ENCODE measurements at places on chromosomes 4 and X. TPM values are rescaled to one million over a fixed set of nuclear protein-coding genes. Genes with fewer than 3 reads are reported as not detected.
A peak's percentile ranks its signal among the peaks of the same experiment; 100 is the strongest.

- no peak for DNase-seq
Measured at GRCh38 chrX:53305219-53305995, 24.0 kb upstream of the IQSEC2 start.

DNA sequence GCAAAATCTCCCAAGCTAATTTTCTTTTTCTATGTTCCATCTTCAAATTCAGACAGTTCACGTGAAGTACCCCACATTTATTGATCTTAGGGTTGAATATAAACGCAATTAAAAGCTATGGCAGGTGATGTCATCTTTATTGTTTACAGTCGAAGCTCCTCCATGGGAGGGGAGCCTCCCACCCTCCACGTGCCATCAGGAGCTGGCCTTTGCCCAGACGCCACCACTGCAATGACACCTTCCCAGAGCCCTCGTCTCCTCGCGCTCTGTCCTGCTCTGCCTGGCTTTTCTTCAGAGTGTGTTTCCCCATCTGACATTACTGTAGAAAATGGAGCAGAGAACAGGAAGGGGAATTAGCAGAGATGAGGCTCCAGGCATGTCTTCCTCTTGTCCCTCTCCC is 18.8 kb upstream of the CYP4V2 start:
- DNase-seq, result no peak

DNA sequence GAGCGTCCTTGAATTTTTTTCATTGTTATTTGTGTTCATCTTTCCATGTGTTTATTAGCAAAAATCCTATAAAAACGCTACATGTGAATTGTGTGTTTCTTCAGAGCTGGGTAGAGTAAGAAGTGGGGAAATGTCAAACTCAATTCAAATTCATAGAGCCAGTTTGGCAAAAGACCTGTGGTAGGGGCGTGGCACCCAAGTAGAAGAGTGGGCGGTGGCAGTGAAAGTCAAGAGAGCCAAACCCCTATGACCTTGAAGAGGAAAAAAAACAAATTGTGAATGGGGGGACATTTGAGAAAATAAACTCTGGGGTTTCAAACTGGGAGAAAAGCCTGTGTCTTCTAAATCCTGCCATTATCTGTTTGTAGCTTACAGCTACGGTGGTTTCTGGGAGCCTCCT is 4.4 kb upstream of the FOXO4 start:
- no peak for DNase-seq

DNA sequence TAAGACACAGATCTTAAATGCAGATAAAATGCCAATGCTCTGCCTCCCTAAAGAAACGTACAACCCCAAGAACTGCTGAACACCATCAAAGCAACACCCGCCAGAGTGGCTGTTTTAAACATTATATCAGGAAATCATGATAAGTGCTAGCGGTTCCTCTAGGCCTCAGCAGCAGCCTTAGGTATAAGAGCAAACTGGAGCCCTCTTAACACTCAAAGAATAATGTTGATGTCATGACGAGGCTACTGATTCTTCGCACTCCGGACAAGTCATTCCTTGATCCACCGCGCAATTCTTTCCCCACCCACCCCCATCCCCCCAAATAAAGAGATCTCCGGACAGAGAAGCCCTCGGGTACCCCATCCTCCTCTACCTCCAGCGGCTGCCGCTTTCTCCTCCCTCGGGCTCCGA is 507 bp downstream of the LIN54 start:
- peak; percentile 40 for DNase-seq

- no peak for DNase-seq
Measured at GRCh38 chr4:6984612-6985425, 58.4 kb upstream of the TADA2B start.

GRCh38 chr4:173281406-173282255 is 52.5 kb downstream of the HMGB2 start:
- no peak for DNase-seq

FGFBP2 gene
- 13.0 TPM for total RNA-seq

- peak; percentile 80 for DNase-seq
Measured at GRCh38 chrX:68827848-68828624, 785 bp upstream of the EFNB1 start.

DNA sequence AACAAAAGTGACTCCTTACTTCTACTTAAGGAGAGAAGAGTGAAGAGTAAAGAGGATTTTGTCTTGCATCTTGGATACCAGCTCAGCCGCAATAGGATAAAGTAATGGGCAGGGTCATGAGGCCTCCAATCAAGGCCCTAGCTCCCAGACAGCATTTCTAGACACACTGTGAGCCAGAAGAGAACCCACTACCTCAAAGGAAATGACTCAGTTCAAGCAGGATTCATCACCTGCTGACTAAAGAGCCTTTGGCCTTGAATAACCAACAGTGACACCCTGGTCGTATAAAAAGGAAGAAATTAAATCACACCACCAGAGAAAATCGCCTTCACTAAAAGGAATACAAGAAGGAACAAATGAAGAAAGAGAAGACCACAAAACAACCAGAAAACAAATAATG is 416.1 kb downstream of the PCDH18 start:
- DNase-seq, result no peak

C4orf33 gene
- total RNA-seq, result 20.3 TPM

RRH gene
- total RNA-seq, result not detected

- peak; percentile 33 for DNase-seq
Measured at GRCh38 chrX:20265726-20266681, 705 bp downstream of the RPS6KA3 start.

DNA sequence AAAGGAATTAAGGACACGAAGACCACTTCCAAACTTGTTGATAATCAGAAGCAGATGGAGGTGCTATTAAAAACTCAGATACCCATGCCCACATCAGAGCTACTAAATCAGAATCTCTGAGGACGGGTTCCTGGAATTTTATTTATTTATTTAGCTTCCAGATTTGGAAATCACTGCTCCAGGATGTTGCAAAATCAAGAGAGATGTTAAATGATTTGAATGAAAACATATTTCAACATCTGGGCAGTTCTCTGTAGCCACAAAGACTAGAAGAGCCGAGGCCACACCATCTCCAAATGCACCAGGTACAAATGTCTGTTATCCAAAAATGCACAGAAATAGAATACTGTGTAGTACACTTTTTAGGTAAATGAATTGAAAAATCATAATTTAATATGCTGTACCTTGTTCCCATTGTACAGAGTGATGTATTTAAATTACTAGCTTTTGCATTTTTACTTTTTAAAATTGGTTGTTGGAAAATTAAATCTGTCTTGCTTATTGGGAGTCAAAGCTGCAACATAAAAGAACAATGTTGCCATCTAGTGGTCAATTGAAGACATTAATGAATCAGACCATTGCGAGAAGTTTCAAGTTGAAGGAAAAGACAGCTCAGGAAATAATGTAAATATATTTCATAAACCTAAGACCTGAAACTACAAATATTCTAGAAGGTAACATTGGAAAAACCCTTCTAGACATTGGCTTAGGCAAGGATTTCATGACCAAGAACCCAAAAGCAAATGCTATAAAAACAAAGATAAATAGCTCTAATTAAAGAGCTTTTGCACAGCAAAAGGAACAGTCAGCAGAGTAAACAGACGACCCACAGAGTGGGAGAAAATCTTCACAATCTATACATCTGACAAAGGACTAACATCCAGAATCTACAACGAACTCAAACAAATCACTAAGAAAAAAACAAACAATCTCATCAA is 151.3 kb upstream of the TTC29 start:
- DNase-seq, result no peak

- no peak for DNase-seq
Measured at GRCh38 chr4:59570860-59571476, 1629.2 kb upstream of the ADGRL3 start.

CT45A10 gene
- not detected for total RNA-seq

DNA sequence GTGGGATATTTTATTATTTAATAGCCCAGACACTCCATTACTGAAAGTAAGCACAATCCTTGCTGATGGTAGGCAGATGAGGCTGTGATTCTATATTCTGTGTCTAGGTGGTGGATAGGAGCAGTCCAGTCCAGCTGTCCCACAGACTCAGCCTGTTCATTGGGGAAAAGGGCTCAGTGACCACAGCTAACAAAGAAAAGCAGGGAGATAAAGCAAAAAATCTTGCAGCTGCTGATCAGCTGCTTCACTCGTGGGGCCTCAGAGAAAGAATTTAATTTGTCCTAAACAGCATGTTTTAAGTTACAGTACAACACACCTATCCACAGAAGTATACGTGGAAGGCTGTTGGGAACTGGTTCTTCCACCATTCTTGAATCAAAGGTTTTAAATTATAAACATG is 40.7 kb upstream of the ANK2 start:
- no peak for DNase-seq

FTSJ1 gene
- total RNA-seq, result 64.9 TPM

DNA sequence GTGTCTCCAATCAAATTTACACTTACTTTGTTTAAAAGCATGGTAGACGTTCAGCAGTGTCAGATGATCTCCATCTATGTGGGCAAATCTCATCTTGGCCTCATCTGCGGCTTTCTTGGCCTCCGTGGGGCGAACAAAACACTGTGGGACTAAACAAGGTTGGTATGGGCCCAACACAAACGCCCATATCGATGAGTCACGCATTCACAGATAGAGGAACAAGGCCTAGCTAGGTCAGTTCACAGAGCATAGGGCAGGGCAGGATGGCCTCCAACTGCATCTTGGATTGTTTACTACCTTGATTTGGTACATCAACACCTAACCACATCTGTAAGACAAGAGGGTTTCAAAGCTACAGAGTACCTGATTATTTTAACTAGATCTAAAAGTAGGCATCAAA is 47.3 kb downstream of the DHX15 start:
- DNase-seq, result no peak

- DNase-seq, result no peak
Measured at GRCh38 chr4:63717384-63717783, 691.9 kb downstream of the TECRL start.

ZAR1 gene
- not detected for total RNA-seq

DNA sequence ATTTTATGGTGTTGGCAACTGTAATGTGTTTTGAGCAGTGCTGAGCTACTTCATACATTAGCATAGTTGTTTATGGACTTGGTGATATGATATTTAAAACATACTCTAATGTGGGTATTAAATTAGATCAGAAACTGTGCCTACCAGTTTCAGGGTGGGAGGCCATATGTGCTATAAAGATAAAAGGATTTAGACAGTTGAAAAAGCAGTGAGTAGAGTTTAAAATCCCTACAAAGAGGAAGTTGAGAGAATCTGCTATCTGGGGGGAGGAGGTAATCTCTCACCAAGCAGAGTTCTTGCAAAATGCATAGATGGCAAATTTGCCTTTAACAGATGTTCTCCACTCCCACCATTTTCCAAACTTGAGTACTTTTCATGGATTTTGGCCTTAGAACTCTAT is 154.5 kb downstream of the SPOCK3 start:
- no peak for DNase-seq

SAGE1 gene
- not detected for total RNA-seq

GRCh38 chr4:67131224-67131623 is 414.1 kb downstream of the CENPC start:
- no peak for DNase-seq

FRMPD4 gene
- total RNA-seq, result not detected

DNA sequence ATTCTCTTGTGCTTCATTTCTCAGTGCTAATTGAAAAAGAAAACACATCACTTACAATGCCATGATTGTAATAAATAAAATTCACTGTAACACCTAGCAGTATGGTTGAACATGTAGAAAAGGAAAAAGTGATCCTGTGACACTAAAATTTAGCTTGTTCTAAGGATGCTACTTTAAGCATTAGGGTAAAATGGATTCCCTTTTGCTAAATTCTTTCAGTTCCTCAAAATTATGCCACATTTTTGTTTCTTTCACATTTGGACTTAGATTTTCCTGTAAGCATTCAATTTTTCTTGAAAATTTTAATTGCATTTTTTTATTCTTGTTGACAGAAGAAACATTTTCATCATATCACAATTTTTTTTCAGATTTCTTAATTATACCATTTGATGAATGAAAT is 19.4 kb downstream of the TET2 start:
- DNase-seq, result no peak

DNA sequence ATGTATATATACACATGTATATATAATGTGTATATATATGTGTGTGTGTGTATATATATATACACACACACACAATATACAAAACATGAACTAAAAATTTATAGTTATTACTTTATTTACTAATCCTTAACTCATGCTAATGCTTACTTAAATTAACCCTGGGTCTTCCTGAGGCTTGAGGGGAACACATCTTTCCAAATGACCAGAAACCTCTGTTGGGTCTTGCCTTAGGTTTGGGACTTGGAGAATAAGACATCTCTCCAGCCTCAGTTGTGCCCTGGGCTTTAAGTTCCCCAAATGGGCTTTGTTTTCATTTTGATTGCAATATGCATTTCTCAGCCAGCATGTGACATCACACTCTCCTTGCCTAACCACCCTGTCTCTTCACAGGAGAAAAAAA is 7.7 kb downstream of the GEMIN8 start:
- DNase-seq, result no peak

FGF2 gene
- total RNA-seq, result 0.13 TPM

DNA sequence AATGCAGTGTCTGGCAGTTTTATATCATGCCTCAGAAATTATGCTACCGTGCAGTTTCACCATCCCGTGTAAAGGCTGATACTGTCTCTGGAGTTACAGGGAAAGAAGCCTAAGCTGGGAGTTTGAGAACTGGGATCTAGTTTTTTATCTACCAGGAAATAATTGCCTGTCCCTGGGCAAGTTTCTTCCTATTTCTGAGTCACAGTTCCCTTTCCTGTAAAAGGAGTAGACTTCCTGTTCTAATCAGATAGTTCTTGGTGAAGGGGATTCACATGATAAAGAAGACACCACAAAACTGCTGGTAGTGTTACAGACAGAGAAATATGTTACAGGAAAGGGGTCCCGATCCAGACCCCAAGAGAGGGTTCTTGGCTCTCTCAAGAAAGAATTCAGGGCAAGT is 17.1 kb downstream of the HERC3 start:
- DNase-seq, result no peak

GRCh38 chr4:153595894-153596601 is 88.0 kb upstream of the TLR2 start:
- DNase-seq, result no peak

GRCh38 chrX:9503261-9503660 is 38.4 kb downstream of the TBL1X start:
- no peak for DNase-seq

- no peak for DNase-seq
Measured at GRCh38 chrX:48558271-48558670, 16.0 kb upstream of the RBM3 start.

DNA sequence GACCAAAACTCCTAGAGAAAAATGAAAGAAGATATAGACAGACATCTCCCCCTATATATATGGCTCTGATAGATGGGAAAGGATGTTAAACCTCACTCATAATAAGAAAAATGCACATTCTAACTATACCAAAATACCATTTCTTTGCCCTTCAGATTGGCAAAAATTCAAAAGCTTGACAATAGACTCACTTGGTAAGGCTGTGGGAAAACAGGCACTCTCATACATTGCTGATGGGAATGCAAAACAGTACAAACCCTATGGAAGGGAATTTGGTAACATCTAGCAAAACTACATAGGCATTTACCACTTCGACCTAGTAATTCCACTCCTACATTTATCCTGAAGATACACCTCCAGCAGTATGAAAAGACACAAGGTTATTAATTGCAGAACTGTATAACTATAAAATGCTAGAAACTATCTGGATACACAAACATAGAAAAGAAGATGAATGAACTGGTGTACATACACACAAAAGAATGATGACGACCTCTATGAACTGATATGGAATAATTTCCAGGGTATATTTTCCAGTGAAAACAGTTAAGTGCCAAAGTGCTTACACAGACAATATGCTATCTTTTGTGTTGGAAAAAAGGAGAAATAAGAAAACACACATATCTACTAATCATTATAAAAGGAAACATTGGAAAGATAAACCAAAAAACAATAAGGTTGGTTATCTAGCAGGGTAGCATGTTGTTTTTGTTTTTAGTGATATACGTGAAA is 48.5 kb downstream of the WDFY3 start:
- DNase-seq, result no peak

GRCh38 chr4:173538909-173539445 is 8.9 kb upstream of the HAND2 start:
- no peak for DNase-seq

All from activated CD8-positive, alpha-beta T cell treated with anti-CD3 and anti-CD28 coated beads, Interleukin-2, amount 10 ng/mL, durations not matched to agents 7 days and 5 days (primary cell).